Non-pigmented ciliary epithelial cell (primary cell): ENCODE measurements at places on chromosomes 4 and X.

DNA sequence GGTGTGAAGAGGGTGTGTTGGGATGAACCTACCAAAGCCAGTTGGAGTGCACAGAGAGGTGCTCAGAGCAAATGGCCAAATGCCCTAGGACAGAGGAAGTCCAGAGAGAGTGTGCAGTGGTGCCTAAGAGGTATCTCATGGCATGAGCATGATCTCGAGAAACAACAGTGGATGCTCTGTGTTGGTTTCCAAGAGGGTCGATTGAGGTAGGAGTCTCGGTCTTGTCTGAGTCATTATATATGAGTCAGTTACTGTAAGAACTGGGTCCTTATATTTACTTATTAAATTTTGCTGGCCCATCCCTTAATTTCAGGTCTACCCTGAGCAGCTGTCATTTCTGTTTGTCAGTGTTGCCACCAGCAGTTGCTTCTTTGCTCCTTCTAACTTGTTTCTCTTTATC lies 86.6 kb upstream of the TMEM150C start:
- DNase-seq: no peak

DNA sequence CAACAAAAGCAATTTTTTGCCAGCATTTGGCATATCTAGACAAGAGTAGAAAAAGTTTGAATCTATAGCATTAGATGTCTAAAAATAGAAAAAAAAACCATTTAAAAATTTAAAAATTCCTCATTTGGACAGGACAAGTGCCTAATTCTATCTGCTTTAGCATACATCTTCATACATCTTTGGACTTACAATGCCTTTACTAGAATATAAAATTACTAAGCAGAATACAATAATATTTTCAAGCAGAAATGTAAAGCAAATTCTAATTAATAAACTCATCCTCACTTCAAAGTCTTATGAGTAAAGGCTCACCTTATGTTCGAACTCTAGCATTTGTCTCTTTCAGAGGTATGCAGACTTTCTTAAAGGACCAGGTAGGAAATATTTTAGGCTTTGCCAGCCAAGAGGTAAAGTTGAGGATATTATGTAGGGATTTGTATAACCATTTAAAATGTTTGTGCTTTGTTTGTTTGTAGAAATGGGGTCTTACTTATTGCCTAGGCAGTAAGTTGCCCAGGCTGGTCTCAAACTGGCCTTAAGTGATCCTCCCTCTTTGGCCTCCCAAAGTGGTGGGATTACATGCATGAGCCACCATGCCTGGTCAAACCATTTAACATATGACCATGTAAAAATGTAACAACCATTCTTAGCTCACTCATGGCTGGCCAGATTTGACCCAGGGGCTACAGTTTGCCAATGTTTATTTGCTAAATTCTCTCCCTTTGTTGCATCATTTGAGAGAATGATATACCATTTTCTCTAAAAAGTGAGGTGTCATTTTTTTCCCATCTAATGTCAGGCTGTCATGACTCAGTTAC lies 29.1 kb downstream of the UGDH start:
- DNase-seq: no peak

DNA sequence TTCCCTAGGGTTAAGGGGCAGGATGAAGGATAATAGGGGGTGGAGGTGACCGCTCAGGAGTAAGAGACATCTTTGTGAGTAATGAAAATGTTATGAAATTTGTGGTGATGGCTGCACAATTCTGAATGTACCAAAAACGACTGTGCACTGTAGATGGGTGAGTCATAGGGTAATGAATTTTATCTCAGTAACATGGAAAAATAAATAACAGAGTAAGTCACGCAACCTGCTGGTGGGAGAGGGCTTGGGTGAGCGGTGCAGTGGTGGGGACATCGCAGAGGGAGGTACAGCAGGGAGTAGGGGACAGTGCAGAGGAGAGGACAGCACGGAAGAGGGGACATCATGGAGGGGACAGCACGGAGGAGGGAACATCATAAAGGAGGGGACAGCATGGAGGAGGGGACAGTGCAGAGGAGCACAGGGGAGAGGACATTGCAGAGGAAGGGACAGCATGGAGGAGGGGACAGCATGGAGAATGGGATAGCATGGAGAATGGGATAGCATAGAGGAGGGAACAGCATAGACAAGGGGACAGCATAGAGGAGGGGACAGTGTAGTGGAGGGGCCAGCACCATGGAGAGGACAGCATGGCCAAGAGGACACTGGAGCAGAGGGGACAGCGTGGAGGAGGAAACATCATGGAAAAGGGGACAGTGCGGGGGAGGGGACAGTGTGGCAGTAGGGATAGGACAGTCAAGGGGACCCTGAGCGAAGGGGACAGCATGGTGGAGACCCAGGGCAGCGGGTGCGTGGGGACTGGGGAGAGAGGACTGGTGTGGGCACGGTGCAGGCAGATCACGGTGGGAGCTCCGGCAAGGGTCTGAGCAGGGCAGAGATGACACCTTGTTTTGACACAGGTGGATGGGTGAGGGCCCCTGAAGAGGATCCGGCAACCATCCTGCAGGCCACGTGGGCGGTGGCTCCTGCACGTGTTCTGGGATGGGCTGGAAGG lies 68.5 kb upstream of the MXD4 start:
- peak; percentile 60 for DNase-seq

GRCh38 chrX:110056419-110056818 lies 53.5 kb downstream of the TMEM164 start:
- no peak for DNase-seq

DNA sequence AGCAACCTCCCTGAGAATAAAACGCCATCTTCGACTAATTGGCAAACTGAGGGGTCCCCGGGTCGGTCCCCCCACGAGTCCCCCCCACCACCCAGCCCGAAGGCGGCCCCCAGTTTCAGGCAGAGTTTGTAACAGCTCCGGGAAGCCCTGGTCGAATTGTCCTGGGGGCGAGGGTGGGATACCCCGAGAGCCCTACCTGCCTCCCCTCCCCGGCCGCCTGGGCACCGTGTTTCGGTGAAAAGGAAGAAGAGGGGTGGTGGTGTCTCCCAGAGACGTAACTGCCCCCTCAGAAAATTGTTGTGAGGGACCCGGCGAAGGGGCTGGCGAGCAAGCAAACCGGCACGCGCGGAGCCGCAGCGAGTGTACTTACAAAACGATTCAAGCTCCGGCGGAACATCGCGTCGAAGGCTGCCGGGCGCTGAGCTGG lies 1.2 kb downstream of the ATP11C start:
- DNase-seq: no peak

GRCh38 chr4:29047341-29048041 lies 1672.7 kb upstream of the PCDH7 start:
- DNase-seq: no peak

DNA sequence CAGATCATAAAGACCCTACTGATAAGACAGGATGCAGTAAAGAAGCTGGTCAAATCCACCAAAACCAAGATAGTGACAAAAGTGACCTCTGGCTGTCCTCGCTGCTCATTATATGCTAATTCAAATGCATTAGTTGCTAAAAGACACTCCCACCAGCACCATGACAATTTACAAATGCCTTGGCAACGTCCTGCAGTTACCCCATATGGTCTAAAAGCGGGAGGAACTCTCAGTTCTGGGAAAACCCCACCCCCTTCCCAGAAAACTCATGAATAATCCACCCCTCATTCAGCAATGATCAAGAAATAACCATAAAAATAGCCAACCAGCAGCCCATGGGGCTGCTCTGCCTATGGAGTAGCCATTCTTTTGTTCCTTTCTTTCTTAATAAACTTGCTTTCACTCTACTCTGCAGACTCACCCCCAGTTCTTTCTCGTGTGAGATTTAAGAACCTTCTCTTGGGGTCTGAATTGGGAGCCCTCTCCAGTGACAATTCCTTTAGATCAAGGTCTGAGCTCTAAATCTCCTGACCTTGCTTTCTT lies 217.1 kb upstream of the STS start:
- DNase-seq: no peak

GRCh38 chr4:81207828-81208227 lies 7.2 kb downstream of the PRKG2 start:
- peak; percentile 60 for DNase-seq

DNA sequence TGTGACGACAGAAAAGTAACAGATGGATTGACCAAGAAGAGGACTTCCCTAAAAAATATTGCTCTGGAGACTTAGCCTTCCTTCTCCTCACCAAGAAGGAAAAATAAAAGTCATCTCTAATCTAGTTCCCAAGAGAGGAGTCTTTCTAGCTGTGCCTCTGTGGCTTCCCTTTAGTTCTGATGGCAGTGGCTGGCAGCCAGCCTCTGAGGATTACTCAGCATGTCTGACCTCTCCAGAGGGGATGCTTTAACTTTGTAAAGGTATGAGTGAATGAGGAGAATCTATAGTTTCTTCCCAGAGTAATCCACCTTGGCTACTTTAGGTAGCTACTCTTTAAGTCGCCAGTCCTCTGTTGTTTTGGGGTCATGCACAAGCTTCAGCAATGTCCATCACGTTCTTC lies 163.9 kb upstream of the KIT start:
- no peak for DNase-seq

DNA sequence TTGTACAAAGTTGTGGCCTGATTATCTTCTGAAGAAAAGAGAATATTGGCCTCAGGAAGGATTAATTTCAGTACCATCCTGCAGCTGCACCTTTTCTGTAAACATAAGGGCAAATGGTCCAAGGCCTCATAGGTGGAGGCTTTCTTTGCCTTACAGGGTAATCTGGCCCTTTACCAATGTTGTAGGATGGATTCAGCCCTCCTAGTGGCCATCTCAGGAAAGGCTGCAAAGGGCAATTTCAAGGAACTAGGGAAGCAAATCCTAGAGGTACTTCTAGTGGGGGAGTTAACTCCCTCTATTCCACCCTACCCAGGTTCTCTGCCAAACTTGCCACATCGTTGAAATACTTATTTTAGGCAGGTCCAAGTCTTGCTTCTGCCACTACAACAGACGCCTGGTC lies 57.6 kb downstream of the UGT2B11 start:
- no peak for DNase-seq

DNA sequence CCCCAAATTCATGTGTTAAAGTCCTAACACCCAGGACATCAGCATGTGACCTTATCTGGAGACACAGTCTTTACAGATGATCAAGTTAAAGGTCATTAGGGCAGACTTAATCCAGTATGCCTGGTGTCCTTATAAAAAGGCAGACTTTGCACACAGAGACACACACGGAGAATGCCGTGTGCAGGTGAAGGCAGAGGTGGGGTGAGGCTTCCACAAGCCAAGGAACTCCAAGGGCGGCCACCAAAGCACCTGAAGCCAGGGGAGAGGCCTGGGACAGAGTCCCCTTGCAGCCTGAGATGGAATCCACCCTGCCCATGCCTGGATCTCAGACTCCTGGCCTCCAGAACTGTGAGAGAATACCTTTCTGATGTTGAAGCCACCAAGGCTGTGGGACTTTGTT lies 26.1 kb upstream of the SORCS2 start:
- DNase-seq: no peak

GRCh38 chr4:26139310-26139924 lies 181.4 kb upstream of the RBPJ start:
- DNase-seq: no peak

DNA sequence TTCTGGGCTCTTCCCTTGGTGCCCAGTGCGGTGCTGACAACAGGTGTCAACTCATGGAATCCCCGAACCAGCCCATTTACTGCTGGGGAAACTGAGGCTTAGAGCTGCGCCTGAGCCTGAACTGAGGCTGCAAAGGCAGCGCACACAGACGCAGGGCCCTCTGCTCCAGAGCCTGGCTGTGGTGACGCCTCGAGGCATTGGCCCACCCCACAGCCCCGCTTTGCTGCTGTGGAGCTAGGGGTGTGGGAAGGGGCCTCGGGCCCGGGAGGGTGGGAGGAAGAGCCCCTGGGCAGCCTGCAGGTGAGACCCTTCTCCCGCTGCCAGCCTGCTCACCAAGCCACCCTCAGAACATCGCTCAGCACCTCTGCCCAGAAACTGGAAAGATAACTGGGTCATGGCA lies 97.4 kb upstream of the LRPAP1 start:
- DNase-seq: no peak
